Activated CD4-positive, alpha-beta T cell treated with anti-CD3 and anti-CD28 coated beads, Interleukin-10, Interleukin-2, amounts not matched to agents 100 ng/mL and 50 ng/mL, durations not matched to agents 16 hours and 8 hours (primary cell): ENCODE measurements at places on chromosomes 6 and 20.

DNA sequence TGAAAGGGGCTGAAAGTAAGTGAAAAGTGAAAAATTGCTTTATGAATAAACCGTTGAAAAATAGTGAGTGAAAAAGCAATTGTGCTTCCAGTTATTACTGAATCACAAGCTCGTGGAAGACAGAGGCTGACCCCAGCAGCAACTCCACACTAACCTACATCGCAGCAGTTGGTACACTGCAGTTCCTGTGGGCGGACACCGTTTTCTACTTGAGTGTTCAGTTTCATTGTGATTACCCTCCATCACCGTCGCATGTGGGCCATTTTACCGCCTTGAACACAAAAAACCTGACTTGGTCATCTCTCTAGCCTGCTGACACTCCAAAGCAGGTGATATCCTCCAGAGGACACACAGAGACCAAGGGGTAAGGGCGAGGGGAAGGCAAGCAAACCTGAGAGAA, 28.4 kb downstream of the PRDM1 start:
- peak; percentile 96 for DNase-seq

GRCh38 chr20:21505810-21506530, 7.9 kb downstream of the NKX2-2 start:
- DNase-seq: peak; percentile 75

GRCh38 chr20:53918020-53918311, 152.4 kb downstream of the BCAS1 start:
- no peak for DNase-seq

DNA sequence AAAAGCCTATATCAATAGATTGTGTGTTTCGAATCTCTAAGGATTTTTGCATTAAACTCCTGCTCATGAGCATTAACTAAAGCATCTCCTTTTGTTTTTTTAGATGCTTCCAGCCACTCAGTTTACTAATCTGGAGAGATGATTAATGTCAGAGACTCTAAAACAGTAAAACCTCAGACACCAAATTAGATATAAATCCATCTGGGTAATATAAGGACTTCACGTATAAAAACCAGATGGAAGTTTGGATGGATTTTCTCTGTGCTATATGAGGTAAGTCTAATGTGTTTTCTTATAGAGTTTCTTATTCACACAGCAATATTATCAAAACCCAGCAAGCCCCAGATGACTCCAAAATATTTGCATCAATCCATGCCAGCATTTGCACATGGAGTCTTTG, 137.2 kb downstream of the SYNE1 start:
- no peak for DNase-seq

DNA sequence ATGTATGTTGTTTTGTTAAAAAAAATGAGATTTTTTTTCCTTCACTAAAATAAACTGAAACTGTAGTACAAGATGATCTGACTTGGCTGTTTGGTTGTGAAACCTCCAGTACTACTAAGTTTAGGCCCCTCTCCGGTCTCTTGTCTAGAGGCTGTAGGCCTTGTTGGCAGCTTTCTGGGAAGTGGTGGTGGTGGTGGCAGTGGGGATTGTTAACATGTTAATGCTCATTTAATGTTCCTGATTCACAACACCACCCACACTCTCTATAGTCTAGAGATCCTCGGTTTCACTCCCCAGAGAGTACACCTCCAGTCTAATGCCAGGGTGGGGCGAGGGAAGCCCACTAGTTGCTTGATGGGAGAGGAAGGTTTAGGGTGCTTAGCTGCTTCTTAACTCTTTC, 24.1 kb downstream of the STK4 start:
- peak; percentile 81 for DNase-seq

DNA sequence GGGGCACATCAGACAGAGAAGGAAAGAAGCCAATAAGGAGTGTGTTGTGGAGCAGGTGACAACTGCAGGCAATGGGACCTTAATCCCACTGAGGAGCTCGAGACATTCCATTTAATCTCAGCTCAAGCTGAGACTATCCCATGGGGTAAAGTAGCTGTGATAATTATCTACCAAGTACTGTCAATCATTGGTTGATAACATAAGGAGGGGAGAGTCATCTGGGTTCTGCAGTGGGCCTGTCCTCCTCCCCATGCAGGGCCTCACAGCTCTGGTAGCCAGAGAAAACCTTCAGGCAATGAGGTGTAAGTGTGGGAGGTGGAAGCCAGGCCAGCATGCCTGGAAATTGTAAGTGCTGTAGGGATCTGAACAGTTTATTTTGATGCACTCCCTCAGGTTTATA, 375.0 kb upstream of the ARID1B start:
- no peak for DNase-seq

- DNase-seq: peak; percentile 61
These were observed 2.4 kb downstream of the LTB start for GRCh38 chr6:31579546-31580437.

- DNase-seq: no peak
These were observed 126.1 kb downstream of the PXDC1 start for GRCh38 chr6:3625149-3625979.

DNA sequence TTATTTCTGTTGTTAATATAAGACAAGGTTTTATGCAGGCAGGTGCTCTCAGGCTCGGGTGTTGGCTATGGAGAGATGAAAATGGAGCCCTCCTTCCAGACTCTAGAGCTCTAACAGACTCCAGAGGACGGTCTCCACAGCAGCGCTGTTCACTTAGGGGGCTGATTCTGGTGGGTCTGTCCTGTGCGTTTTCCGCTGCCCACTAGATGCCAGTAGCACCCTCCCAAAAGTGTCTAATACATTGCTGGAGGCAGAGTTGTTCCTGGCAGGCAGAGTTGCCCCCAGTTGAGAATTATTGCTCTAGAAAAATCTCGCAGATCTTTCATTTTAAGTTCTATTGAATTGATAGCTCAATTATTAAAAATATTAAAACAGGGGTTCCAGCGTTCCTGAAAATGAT, 109.9 kb downstream of the MAP3K4 start:
- DNase-seq: no peak

DNA sequence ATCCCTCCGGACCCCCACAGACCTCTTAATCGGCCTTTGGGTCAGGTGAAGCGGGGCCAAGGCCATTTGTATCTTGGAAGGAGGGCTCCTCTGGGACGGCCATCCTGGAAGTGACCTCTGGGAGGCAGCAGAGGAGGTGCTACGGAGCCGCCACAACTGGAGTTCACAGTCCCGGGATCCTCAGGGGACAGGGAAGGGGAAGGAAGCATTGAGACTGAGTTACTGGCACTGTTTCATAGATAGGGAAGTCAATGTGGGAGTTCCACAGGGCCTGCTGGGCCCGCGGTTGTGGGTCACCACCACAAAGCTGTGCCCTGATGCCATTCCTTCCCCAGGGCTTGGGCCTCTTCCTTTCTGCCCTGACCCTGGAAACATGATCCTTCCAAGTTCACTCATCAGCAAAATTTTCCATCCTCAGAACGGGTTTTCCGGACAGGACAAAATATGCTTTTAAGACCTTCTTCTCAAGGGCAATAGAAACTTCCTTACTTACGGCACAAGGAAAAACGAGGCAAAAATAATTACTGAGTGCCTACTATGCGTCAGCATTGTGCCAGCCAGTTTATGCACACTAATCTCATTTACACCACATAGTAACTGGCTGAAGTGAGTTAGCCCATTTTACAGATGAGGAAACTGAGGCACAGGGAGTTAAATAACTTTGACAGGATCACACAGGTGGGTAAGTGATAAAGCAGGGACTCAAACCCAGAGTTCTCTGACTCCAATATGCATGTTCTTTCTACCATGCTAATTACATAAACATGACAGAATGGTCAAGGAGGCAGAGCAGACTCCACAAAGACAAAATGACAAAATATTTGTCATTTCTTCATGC, 143.8 kb downstream of the UNC5CL start:
- no peak for DNase-seq

GRCh38 chr20:23654000-23654399, 16.2 kb upstream of the CST3 start:
- no peak for DNase-seq

- DNase-seq: no peak
These were observed 61.6 kb downstream of the SNAP25 start for GRCh38 chr20:10280018-10280908.

DNA sequence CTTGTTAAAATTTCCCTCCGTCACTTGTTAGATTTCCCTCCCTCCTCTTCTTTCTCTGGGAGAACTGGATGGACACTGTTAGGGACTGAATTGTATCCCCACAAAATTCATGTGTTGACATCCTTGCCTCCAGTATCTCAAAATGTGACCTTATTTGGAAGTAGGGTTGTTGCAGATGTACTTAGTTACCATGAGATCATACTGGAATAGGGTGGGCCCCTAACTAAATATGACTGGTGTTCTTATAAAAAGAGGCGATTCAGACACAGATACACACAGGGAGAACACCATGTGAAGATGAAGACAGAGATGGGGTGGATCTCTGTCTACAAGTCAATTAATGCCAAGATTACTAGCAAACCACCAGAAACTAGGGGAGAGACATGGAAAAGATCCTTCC, 139.5 kb downstream of the ALDH8A1 start:
- DNase-seq: no peak

GRCh38 chr20:29300579-29301551, 1956.6 kb upstream of the DEFB115 start:
- DNase-seq: no peak

DNA sequence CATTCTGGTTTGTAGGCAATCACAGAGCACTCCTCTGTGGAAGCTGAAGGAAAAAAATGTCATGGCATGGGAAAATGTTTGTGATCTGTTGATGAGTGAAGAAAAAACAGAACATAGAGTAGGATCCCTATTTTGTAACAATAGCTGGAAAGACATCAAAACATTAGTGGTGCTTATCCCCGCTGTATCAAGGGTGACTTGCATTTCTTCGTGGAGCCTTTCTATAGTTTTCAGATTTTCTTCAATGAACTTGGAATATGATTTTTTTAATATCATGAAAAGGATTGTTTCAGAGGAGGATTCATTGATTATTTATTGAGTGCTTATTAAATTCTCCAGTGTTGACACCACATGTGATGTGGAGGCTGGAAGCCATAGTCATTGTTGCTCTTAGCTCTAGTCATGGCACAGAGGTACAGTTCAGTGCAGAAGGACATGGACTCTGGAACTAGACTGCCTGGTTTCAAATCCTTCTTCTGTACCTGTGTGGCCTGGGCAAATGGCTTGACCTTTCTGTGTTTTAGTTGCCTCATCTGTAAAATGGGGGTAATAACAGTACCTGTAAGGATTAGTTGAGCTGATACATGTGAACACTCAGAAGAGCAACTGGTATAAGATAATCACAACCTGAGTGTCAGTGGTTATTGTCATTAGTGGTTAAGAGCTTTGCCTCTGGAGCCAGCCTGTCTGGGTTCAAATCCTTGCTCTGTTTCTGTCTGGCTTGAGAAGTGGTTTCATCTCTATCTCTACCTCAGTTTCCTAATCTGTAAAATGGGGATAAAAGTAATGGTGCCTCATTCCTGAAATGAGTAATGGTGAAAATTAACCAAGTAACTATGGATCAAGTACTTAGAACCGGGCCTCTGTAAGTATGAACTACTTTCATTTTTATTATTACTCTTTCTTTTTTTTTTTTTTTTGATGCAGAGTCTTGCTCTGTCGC, 14.7 kb upstream of the CDKN1A start:
- peak; percentile 19 for DNase-seq

DNA sequence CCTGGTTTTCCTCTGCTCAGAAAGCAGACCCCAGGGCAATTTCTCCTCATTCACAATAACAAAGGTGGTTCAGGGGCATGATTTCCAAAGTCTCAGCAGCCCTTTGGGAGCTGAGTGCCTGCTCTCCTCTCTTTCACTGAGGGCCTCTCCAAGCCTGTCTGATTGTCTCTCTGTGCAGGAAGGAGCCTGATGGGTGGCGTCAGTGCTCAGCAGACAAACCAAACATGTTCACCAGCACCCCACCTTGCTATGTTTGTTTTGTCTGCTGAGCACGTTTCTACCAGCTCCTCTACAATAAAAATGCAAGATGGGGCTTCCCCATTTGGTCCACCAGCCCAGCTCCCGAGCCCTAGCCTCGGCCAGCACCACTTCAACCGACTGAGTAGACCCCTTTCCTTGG, 25.4 kb upstream of the TCP11 start:
- DNase-seq: no peak

DNA sequence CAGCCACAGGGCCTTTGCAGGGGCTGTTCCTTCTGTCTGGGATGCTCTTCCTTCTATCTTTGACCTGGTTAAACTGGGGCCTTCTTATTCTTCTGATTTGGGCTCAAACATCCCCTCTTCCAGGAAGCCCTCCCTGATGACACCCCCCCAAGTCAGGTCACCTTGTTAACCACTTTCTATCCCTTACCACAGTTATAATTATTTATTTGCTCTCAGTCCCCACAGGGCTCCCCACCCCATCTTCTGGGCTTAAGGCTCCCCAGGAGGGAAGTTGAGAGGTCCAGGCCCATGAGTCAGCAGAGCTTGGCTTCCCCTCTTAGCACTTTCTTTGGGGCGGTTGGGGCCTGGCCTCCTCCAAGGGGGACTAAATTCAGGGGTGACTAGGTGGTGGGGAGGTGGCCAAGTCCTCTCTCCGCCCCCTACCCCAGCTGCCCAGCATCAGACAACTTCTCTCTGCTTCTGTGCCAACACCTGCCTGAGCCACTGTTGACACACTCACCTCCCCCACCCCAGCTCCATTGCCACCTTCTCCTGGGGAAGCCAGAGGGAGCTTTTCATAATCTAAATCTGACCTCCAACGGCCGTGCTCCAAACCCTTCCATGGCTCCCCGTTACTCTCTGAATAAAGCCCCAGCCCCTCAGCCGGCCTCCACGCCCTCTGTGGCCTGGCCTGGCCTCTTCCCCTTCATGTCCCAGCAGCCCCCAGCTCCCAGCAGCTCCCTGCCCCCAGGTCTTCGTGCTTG, 70.0 kb downstream of the CEBPB start:
- DNase-seq: no peak

DNA sequence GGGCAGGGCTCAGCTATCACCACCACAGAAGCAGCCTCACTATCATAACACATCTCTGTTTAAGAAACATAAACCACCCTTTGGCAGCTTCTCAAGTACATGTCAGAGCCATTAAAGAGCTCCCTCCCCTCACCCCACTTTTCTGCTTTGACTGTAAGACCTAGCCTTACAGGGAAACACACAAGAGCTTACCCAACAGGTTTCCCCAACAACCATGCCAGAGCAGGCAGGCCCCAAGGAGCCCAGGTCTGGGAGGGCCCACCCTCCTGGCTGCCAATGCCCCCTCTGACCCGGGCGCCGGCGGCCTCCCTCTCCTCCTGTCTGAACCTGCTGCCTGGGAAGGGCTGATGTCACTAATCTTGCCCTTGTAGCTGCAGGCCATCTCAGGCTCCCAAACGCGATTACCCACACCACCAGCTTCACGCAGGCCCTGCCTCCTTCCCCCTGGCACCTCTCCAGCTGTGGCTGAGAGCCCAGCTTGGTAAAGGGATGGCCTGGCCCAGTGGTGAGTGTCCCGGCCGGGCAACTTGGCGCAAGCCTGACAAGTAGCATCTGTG, 402.0 kb downstream of the MAFB start:
- no peak for DNase-seq

- DNase-seq: no peak
These were observed 220.3 kb downstream of the MAFB start for GRCh38 chr20:40468759-40469158.

GRCh38 chr6:137919502-137919823, 52.4 kb downstream of the TNFAIP3 start:
- no peak for DNase-seq

DNA sequence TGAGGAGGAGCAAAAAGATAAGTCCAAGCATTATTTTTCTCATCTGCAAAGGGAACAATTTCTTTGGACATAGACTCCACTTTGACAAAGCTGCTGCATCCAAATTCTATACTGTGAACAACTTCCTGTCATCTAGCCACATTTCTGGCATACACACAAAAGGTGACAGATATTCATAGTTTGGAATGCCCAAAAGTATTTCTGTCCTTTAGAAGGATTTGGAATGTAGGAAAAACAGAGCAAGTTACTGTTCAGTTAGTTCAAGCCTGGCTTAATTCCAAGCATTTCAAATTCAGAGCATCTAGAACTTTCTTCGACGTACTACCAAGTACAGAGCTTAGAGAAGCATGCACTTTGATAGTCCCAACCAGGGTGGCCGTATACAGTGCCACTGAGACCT, 134.0 kb downstream of the PDE7B start:
- DNase-seq: no peak
